ENCODE measurements at places on chromosomes 1 and 21.

DNA sequence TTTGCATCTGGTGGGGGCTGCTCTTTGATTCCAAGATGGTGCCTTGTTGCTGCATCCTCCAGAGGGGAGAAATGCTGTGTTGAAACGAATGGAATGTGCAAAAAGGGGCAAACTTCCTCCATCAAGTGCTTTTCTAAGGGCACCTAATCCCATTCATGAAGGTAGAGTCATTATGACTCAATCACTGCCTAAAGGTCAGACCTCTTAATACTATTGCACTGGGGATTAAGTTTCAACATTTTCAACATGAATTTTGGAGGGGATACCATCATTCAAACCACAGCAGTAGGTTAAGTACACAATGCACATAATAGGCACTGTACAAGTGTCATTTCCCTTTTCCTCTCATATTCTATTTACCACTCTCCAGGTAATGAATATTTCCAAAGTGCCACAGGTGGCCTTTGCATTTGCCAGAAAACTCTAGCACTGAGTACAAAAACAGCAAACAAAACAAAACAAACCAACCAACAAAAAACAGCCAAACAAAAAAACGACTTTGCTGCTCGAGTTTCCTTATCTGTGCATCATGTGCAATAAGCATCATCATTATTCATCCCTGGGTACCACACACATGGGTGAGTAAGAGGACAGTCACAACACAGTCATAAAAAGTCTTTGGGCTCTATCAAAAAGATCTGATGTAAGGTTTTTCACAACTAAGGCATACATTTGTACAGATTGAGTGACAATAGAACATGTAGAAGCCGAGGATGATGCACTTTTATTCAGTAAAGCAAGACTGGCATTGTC is 42.5 kb downstream of the IFI44 start:
- no peak for DNase-seq

GRCh38 chr1:29696656-29697390 is 460.5 kb downstream of the PTPRU start:
- DNase-seq: no peak

GRCh38 chr1:157944663-157945280 is 48.7 kb upstream of the KIRREL1 start:
- DNase-seq: no peak

DNA sequence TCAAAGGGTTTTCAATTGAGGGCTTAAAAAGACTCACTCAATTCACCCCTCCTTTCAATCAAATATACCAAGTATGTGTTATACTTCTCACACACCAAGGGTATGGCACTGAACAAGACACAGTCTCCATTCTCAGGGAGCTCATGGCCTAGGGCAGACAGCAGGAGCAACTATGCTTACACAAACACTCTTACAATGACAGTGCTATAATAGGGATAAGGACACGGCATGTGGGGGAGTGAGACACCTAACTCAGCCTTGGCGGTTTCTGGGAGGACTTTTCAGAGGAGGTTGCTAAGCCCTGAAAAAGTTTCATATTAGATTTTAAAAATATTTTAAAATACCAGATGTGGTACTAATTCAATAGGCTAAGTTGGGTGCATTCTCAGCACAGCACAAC is 22.7 kb upstream of the SYT6 start:
- no peak for DNase-seq

- no peak for DNase-seq
Measured at GRCh38 chr1:78003070-78003746, 1.5 kb upstream of the DNAJB4 start.

GRCh38 chr1:92756537-92756936 is 28.4 kb downstream of the EVI5 start:
- no peak for DNase-seq

DNA sequence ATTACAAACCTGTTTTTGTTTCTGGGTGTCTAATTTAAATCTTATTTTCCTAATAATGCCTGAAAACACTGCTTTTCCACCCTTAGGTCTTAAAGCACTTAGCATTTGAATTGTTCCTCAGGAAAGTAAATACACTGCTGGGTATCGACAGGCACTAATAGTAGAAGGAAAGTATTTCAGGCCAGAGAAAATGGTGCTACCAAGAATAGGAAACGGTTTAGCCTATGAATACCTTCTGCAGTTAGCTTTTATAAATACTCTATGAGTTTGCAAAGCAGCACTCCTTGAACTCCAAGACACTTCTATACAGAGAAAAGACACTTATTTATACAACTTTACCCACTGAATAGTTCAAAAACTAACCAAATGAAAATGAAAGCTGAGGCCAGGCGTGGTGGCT is 6.8 kb downstream of the FUBP1 start:
- no peak for DNase-seq

DNA sequence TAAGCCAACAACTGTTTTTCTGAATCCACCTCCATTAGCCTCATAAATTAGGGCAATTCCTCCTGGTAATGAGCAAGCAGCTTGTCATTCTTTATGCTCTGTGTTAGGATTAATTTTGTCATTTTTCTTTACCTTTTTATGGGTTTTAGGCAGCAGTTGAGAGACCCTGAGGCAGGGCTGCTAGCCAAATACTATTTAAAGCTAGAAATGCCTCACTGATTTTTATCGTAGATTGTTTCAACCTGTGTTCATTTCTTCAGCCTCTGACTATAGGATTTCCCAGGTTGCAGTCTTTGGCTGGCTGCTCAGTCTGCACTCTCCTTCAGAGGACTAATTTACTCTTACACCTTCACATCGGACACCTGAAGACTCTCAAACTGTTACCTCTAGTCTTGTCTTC is 61.9 kb upstream of the RABGAP1L start:
- no peak for DNase-seq

GRCh38 chr1:212700892-212701819 is 1.5 kb upstream of the BATF3 start:
- peak; percentile 59 for DNase-seq

Measured in activated T-cell treated with anti-CD3 and anti-CD28 coated beads, Interleukin-2, amount 50 U/mL, for 72 hours (primary cell).